ENCODE measurements at places on chromosomes 12 and 14.

- no peak overlapping the region for H3K4me3 ChIP-seq
- no peaks in the 10 kb centered on the region for H3K36me3 ChIP-seq
- DNase-seq, result no peak
- H3K27me3 ChIP-seq, result no peaks in the 10 kb centered on the region
- H3K27ac ChIP-seq, result no peak overlapping the region
Measured at GRCh38 chr12:106311139-106311538, 8.6 kb downstream of the TCP11L2 start.

DNA sequence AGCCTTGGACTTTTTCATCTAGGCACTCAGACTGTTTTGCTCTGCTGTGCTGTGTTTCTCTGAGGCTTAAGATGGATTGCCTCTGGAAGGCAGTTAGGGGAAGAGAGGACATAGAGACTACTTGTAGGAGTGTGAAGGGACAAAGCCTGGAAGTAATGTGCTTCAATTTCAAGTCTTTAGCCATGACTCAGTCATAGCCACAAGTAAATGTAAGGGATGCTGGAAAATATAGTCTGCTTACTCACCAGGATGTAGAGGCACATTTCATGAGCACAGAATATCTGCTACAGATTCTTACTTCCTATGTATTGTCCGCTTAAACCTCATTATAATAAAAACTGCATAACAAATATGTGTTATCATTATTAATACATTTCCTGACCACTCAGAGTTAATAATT lies 794.3 kb upstream of the NOVA1 start:
- H3K27me3 ChIP-seq, result no peaks in the 10 kb centered on the region
- no peak overlapping the region for H3K27ac ChIP-seq
- no peak overlapping the region for H3K4me3 ChIP-seq
- no peaks in the 10 kb centered on the region for H3K36me3 ChIP-seq
- no peaks in the 10 kb centered on the region for H3K4me1 ChIP-seq
- DNase-seq, result no peak

DNA sequence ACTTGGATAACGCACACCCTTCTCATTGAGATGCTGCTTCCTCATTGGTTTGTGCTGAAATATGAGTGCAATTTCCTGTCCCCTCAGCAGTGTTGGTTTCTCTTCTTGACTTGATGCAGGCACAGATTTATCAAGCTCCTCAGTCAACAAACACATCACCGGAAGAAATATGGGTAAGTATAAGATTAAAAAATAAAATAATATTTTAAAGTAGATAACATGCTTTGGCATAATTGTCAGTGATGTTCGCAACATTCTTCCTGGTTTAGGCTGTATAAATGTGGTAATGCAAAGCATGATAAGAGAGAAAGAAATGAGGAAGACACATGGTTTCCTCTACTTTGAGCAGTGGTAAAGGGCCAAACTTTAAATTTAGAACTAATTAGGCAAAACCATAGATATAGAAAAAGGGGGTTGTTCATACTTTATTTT lies at the start of gene GPR65:
Gene GPR65 (plus strand): TSS at position 86 of the 432 bp plus-strand sequence. CDS start 5,713 bp downstream, outside the sequence.
- H3K36me3 ChIP-seq, result no peaks in the 10 kb centered on the region
- no peak for DNase-seq
- H3K4me3 ChIP-seq, result no peak within 1 kb of the TSS
- no peaks in the 10 kb centered on the region for H3K4me1 ChIP-seq
- H3K27me3 ChIP-seq, result no peaks in the 10 kb centered on the region
- no peak within 1 kb of the TSS for H3K27ac ChIP-seq

GRCh38 chr14:81042438-81042837 lies 87.0 kb downstream of the TSHR start:
- H3K27me3 ChIP-seq, result no peaks in the 10 kb centered on the region
- no peaks in the 10 kb centered on the region for H3K36me3 ChIP-seq
- H3K27ac ChIP-seq, result no peak overlapping the region
- H3K4me3 ChIP-seq, result no peak overlapping the region

DNA sequence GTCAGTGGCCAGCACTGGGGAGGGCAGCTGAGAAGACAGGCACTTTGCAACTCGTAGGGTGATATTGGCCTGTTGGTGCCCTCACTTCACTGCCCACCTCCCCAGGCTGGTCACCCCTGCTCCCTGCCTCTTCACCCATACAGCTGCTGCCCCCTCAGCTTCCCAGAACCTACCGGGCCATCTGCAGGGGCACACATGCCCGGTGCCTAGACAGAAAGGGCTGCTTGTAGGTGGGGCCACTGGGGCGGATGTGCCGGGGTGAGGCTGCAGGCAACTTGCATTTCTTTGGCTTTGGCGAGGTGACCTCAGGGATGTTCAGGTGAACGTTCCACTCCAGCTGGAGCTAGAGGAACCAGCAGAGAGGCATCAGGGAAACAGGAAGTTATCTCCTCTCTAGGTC lies 17.2 kb downstream of the FAM186B start:
- no peaks in the 10 kb centered on the region for H3K27me3 ChIP-seq
- H3K36me3 ChIP-seq, result peaks cover 18% of the 10 kb centered on the region
- H3K4me1 ChIP-seq, result no peaks in the 10 kb centered on the region
- DNase-seq, result no peak
- H3K4me3 ChIP-seq, result no peak overlapping the region

DNA sequence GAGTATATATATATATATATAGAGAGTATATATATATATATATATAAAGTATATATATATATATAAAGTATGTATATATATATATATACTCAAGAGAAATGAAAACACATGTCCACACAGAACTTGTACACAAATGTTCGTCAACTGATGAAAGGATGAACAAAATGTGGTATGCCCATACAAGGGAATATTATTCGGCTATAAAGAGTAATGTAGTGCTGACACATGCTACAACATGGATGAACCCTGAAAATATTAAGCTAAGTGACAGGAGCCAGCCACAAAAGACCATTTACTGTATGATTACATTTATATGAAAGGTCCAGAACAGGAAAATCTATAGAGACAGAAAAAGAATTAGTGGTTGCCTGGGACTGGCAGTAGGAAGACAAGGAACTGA lies 19.5 kb downstream of the LIMA1 start:
- no peak overlapping the region for H3K27ac ChIP-seq
- peaks cover 3% of the 10 kb centered on the region for H3K4me1 ChIP-seq
- H3K27me3 ChIP-seq, result no peaks in the 10 kb centered on the region
- DNase-seq, result no peak
- no peak overlapping the region for H3K4me3 ChIP-seq
